ENCODE measurements at places on chromosomes 5 and 9.

DNA sequence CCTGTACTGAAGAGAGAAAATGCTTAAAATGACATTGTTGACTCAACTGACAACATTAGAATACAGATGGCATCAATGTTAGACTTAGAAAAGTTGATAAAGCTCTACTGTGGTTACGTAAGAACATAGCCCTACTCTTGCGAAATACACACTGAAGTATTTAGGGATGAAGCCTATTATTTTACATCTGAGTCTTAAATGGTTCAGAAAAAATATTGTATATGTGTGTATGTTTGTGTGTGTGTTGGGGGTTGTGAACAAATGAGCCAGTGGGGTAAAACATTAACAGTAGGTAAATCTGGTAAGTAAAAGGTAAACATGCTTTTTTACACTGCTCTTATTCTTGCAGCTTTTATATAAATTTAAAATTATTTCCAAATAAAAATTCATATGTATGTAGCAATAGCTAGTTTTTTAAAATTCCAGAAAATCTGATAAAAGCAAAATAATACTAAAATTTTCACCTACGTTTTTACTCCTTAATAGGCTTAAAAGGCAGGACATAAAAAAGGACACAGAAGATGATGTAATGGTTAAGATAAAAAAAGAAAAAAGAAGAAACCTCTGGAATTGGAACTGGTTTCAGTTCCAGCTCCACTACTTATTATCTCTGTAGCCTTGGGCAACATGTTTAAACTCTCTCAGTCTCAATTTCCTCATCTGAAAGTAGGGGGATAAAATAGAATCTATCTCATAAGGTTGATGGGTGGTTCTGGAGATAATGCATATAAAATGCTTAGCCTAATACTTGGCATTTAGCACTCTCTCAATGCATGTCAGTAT, 44.3 kb downstream of the GARNL3 start:
- no peak for DNase-seq

DNA sequence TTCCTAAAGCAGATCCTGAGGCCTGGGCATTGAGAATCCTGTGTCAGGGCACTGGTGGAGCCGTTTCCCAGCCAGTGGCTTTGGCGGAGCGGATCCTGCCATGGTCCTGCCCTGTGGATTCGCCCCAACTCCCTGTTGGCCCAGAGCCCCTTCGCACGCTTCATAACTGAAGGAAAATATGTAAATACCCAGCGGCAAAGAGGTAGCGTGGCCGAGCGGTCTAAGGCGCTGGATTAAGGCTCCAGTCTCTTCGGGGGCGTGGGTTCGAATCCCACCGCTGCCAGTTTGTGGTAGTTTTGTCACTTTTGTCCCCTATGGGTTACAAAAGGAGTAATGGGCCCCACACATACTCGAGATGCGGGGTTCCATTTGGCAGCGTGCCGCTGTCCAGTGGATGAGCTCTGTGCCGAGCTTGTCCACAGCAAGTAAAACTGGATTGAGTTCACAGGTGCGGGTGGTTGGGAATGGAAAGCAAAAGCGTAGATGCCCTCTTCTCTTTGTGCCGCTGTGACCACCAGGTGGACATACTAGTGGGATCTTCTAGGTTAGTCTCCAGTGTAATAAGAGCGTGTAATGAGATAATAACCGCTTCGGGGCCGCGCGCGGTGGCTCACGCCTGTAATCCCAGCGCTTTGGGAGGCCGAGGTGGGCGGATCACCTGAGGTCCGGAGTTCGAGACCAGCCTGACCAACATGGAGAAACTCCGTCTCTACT, 17.3 kb downstream of the TRIM7 start:
- no peak for DNase-seq

- no peak for DNase-seq
These were observed 23.4 kb downstream of the UBLCP1 start for GRCh38 chr5:159286420-159287035.

GRCh38 chr5:6455571-6456200, 7.0 kb downstream of the UBE2QL1 start:
- no peak for DNase-seq

DNA sequence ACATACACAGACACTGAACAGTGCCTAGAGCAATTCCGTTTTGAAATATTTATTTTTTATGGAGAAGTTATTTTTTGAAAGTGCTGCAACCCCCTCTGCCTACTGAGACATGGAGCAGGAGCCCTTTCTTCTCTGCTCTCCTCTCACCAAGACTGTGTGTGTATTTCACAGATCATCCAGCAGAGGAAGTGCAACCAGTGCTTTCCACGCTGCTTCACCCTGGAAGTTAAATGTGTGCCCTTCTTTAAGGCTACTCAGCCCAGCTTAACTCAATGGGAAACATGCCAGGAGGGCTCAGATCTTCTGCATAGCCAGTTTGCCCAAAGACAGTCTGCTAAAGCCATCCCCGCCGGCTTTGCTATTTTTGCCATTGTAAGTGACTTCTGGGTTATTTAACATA, 606.3 kb downstream of the TLE1 start:
- DNase-seq, result no peak

GRCh38 chr5:123365156-123365555, 58.0 kb downstream of the CEP120 start:
- DNase-seq, result no peak

GRCh38 chr9:38371495-38371894, 21.0 kb upstream of the ALDH1B1 start:
- DNase-seq, result no peak

DNA sequence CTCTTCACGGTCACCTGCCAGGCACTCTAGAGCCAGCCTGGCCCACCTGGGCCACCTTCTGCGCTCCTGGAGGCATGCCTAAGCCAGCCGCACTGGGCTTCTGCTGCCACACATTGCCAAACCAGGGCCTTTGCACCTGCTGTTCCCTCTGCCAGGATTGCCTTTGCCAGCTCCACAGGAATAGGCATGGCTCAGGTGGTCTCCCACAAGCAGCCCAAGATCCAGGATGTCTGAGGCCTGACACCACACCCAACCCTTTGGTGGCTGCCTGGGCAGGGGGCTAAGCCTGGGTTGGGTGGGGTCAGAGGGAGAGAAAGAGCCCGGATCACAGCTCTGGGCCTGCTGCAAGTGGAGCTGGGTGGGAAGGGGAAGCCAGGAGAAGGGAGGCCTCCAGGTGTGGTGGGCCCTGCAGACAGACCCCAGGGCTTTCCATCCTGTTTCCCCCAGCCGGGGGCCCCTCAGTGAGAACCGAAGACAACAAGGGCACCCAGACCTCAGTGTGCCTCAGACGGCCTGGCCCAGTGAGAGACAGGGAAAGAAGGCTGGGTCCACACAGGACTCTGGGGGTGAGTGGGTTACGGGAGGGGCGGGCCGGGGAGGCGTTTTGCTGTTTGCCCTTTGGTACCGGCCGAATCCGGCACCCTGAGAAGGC, 672 bp upstream of the SUSD3 start:
- DNase-seq, result no peak

DNA sequence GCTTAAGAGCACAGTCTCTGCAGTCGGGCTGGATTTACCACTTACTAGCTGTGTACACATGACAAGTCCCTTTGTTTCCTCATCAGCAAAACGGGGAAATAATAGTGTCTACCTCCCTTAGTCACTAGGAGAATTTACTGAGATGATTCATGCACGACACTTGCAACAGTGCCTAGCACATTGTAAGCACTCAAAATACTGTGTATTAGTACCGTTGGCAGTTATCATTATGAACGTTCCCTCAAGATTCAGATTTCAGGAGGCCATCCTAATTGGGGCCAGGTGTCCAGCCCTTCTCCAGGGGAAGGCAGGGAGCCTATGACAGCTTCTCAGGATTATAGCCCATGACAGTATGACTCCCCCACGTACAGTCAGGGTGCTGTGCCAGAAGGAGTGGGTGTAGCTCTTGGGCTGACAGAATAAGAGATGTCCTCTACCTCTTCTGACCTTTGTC, 164.3 kb downstream of the DOCK2 start:
- no peak for DNase-seq

- no peak for DNase-seq
These were observed 29.0 kb downstream of the THBS4 start for GRCh38 chr5:80064124-80064523.

DNA sequence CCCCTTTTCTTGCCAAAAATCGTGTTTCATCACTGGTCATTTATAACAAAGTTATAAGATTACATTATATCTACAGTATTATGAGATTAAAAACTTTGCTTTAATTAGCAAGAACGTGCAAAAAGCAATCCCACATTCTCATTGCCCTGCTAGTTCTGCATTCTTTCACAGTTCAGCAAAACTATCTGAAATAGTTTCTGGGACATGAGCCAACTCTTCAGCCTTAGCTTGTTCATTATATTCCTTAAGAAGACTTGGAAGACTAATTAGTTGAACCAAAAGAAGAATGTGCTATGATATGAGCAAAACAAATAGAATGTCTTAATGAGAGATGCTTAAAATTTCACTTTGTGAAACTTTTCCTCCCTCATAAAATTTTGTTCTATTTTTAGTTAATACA, 76.7 kb downstream of the ITGA1 start:
- DNase-seq, result no peak

DNA sequence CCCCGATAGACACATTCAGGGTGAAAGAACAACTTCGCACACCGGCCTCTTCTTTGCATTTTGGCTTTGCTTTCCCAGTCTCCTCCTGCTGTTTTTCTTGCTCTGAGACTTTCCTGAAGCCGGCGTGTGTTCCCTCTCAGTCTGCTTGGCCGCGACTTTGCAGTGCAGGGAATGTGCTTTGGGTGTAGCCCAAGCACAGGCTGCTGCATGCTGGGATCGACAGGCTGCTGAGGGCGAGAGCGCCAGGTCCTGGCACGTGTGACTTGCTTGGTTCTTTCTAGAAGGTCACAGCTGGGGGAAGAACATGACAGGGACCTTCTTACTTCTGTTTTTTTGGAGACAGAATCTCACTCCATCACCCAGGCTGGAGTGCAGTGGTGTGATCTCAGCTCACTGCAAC, 40.6 kb downstream of the TENT4A start:
- DNase-seq, result no peak

Data from activated CD4-positive, alpha-beta T cell treated with anti-CD3 and anti-CD28 coated beads for 1 hour (primary cell).